ENCODE measurements at places on chromosomes 1 and 21.

DNA sequence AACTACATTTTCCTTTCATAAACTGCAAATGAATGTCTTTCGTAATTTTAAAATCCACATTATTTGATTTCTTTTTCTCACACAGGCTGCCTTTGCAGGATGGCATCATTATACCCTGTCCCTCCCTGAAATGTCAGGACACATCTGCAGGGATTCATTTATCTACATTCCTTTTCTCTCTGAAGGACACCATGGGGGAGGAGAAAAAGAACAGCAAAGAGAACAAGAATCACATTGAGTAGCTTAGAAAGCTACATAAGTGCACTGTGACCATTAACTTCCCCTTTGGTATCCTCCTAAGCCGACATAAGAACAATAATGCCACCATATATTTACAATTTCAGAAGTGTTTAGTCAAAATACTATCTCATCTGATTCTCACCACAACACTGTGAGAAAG lies 129.5 kb downstream of the PIGK start:
- DNase-seq: no peak

- no peak for DNase-seq
Observed at GRCh38 chr1:33161061-33161681, 20.7 kb downstream of the TRIM62 start.

DNA sequence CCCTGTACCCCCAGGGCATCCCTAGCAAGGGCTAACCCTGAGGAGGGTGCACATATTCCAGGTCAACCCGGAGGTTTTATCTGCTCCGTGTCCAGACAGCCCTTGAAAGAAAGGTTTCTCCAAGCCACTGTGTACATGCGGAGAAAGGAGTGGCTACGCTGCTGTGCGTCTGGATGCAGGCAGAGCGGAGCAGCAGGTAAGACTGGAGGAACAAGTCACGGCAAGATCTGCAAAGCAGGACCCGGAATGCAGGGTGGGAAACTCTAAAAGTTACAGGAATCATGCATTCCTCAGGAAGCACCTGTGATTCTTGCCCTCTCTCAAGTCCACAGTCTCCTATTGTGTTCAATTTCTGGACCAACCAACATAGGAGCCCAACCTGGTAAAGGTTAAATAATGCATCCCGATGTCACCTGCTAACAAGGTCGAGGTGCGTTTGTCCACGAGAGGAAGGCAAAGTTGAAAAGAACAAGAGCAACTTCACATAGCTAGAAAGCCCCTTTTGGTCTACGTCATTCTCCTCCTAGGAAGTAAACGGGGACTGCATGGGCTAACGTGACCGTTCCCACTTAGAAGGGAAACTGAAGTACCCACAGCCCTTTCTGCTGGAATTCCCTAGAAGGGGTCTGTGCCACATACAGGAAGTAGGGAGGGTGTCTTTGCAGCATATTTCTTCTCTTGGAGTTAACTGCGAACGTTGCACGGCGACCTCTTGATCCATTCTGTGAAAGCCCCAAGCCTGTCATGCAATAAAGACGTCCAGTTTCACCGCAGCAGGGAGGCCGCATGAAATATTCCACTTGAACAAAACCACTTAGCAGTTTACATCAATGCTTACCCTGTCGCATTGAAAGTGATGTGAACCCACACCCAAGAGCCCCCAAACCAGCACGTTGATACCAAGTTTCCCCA lies 5.8 kb downstream of the TIAM1 start:
- no peak for DNase-seq

DNA sequence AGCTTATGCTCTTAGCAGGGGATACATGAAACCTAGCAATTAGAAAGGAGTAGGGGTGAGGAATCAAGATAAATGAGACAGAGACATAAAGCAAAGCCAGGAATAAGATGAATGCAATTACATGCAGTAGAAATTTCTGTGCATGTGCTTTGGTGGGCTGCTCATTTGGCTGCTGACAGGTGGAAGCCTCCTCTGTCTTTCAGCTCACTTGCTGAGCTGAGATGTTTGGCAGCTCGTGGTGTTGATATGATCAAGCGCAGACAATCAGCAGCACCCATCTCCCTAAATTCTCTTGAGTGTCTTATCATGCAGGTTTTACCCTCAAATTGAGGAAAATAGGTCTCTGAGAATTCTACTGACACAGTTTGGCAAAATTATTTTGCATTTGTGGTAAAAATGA lies 108.3 kb upstream of the CD34 start:
- no peak for DNase-seq

DNA sequence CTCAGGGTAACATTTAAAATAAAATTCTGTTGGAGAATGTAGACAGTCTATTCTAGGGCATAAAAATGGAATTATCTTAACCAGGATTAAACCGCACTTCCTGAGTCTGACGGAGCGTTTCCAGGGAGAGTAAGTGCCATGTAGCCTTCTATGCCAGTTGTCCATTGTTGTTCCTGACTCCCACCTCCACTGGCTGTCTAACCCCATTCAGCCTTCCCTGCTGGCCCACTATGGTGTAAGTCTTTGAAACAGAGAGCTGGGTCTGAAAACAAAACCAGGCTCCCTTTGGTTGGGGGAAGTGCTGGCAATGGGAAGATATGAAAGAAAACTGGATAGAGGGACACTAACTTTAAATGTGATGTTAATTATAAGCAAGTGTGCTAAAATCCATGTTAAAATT lies 71.2 kb upstream of the CNN3 start:
- DNase-seq: no peak

DNA sequence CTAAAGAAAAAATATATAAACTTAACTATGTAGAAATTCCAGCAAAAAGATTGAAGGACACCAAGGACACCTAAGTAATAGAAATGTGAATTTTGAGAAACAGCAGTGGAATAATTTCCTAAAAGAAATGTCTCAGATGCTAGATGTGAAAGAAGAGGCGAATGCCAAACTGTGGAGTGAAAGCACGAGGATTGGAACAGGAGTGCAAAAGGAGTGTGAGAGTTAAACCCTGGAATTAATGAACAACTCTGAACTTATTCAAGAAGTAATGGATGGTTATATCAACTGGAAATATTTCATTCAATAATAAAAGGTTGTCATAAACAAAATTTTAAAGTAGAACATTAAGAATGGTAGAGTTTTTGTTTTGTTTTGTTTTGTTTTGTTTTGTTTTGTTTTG lies 78.5 kb upstream of the SGIP1 start:
- no peak for DNase-seq

GRCh38 chr1:12521096-12521495 lies 96.9 kb downstream of the DHRS3 start:
- DNase-seq: no peak

DNA sequence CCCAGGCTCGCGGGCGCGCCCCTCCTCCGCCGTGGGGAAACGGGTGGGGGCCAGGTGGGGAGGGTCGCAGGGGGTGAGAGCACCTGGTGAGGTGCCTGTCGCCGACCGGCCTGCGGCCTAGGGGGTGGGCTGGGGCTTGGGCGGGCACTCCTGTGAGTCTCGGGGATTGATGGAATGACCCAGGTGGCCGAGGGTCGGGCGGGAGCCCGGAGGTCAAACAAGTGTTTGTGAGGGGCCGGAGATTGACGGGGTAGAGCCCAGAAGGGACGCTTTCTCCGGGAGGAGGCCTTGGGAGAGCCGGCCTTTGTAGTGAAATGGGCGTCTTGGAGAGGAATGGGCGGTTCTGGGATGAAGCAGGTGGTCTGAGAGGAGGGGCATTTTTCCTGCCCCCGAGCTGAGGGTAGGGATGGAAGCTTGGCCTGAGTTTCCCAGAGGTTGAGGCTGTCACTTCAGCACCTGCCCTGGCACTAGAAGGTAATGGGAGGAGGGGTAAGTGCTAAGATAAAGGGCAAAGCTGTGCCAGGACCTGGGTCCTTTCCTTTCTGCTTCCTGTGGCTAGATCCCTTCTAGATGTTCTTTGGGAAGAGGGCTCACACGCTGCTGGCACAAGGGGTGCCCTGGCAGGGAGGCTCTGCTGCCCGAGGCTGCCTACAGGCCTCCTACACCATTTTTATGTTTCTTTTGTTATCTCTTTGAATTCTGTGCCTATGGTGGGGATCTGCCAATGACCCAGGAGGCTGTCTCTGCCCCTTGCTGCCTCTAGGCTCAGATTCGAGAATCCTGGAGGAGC lies 56.1 kb downstream of the NDUFS5 start:
- DNase-seq: no peak

GRCh38 chr1:34270181-34270580 lies 93.5 kb downstream of the C1orf94 start:
- no peak for DNase-seq

DNA sequence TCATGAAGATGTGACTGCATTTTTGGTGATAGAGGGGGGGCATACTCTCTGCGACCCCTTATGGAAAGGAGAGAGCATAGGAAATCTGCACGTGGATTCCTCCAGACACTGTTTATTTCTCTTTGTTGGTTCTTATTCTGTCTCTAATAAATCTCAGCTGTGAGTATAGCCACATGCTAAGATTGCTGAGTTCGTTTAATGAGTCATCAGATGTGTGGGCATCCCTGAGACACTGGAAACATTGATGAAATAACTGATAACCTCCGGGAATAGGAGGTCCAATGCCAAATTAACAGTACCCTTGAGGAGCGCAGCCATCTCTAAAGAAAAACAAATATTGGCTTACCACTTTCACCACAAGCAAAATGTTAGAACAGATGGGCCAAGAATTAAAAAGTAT lies 880.2 kb upstream of the NEGR1 start:
- no peak for DNase-seq

- DNase-seq: no peak
Observed at GRCh38 chr21:28604946-28605537, 387.6 kb downstream of the LTN1 start.

DNA sequence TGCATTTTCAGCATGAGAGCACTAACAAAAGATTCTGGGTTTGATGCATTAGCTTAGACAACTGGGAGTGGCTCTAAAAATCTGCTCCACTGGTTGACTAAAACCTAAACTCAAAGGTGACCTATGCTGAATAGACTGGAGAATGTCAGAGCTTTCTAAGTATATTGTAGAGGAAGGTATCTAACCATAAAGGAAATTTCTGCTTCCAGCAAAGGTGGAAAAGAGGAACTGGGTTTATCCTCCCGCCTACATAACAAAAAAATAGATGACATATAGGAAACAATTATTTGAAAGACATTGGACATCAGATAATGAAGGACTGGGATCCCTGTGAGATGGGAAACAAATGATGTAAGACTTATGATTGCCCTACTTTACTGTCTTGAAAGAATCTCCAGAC lies 35.8 kb upstream of the CR2 start:
- no peak for DNase-seq

- no peak for DNase-seq
Observed at GRCh38 chr21:32994305-32994704, 31.4 kb upstream of the OLIG2 start.

- DNase-seq: no peak
Observed at GRCh38 chr1:198682850-198683249, 44.0 kb downstream of the PTPRC start.

DNA sequence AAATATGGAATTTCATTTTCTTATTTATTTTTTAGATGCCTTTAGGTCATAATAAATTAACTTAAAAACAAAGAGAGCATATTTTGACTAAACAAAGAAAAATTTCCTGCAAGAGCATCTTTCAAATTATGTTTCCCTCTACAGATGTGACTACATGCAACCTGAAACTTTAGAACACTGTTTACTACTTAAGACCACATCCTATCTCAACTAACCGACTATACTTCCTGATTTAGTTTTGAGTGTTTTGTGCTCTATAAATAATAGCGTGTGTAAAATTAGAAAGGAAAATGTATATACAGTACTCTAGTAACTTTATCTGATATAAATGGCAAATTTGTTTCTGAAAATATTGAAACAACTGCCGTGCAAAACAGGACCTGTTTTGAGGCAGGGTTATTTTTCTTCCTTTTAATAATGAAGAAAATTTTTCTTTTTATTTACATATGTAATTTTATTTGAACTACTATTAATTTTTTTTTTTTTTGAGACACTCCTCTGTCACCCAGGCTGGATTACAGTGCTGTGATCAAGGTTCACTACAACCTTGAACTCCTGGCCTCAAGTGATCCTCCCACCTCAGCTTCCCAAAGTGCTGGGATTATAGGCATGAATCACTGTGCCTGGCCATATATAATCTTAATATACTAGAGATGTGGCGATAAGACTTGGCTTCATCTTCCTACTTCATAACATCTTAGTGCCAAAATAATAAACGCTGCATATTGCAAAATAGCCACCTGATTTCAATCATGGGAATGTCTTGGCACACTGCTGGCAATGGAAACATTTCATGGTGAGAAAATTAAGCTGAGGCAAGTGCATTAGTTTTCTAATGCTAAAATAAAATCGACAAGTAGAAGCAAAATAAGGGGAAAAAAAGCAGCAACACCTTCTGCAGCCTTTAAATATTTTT lies 12.3 kb downstream of the ZRANB2 start:
- DNase-seq: no peak

DNA sequence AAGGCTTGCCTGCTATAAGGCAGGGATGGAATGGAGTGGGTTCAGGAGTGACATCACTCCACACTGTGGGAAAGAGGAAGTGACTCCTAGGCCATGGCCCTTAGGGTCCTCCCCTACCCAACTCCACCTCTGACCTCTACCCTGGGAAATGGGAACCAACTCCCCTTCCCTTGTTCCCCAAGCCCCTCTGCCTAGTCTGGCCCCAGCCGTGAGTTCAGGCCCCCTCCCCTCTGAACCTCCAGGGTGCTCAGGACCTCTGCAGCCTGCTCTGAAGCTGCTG lies 3.8 kb upstream of the GUCA2A start:
- no peak for DNase-seq

- DNase-seq: no peak
Observed at GRCh38 chr21:45617021-45617921, 26.3 kb upstream of the PCBP3 start.

DNA sequence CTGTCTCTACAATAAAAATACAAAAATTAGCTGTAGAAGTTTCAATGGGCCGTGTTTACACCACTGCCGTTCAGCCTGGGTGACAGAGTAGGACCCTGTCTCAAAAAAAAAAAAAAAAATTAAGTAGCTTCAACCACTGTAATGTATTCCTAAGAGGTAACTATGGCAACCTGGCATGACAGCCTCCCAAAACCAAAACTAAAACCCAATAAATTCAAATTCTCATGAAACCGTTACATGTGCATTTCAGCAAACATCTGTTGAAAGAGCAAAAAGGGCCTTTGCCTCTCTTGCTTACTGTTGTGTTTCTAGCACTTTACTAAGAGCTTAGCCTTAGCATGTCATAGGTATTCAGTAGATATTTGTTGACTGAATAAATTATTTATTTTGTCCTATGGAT lies 33.5 kb downstream of the ODR4 start:
- no peak for DNase-seq

- DNase-seq: no peak
Observed at GRCh38 chr21:41752231-41752681, 14.6 kb downstream of the RIPK4 start.

DNA sequence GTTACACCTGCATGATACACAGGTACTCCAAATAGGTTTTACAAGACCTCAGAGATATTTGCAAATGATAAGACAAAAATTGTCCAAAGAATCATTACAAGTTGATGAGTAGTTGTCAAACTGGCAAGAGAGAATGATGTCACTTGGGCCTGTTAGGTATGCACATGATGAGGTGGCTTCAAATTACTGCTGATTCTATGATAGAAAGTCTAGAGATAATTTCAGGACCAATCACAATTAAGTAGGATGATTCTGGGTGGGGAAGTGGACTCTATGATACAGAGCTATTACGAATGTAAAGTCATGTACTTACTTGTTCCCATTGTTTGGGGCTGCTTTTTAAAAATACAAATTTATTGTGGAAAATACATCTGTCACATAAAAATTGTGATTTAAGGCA lies 5.2 kb upstream of the SPRR1B start:
- no peak for DNase-seq

GRCh38 chr1:39159224-39160036 lies 45.1 kb upstream of the MACF1 start:
- DNase-seq: no peak

GRCh38 chr1:83849191-83850061 lies 149.5 kb downstream of the TTLL7 start:
- DNase-seq: no peak

Data from fibroblast of the conjunctiva (primary cell).